ENCODE measurements at places on chromosomes 1 and 21. TPM values are rescaled to one million over a fixed set of nuclear protein-coding genes. Genes with fewer than 3 reads are reported as not detected.

- DNase-seq: no peak
These were observed 47.7 kb upstream of the RBM15 start for GRCh38 chr1:110291241-110292030.

GRCh38 chr1:81314513-81315233 is 486.1 kb upstream of the ADGRL2 start:
- DNase-seq: no peak

- peak; percentile 22 for DNase-seq
These were observed 819.3 kb downstream of the PLA2G4A start for GRCh38 chr1:187648091-187648490.

DNA sequence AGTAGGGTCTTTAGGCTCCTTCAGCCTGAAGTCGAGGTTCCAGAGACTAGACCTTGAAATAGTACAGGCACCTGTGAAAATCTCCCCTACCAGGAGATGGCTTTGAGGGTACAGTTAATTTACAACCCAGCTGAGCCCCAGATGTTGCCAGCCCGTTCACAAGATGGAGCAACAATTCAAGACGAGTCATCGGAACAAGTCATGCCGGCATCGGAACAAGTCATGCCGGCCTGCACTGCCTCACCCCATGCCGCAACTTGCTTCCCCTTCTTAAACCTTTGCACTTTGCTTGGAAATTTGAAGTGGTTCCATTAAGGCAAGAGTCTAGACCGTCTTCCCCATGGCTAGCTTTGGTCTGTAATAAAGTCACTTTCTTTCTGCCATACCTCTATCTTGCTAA is 16.0 kb downstream of the HHAT start:
- DNase-seq: peak; percentile 66

- DNase-seq: no peak
These were observed 41.1 kb downstream of the CACHD1 start for GRCh38 chr1:64511044-64511443.

- DNase-seq: no peak
These were observed 1.2 kb upstream of the NBPF1 start for GRCh38 chr1:16614361-16615252.

DNA sequence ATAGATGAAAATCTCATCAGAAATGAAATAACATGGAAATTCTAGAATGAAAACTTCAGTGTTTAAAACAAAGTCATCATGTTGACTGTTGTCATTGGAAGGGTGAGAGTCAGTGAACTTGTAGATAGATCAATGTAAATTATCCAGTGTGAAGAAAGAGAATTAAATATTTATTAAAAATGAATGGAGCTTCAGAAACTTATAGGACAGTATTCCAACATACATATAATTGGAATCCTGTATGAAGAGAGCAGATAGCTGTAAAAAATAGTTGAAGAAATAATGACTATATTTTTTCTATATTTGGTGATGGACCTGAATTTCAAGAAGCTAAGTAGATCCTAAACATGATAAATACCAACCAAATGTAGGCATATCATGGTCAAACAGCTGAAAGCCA is 60.0 kb downstream of the MAN1A2 start:
- DNase-seq: no peak

- DNase-seq: peak; percentile 46
These were observed 27.9 kb downstream of the LRRC8B start for GRCh38 chr1:89552471-89553081.

The SELL gene
- not detected for total RNA-seq
